ENCODE measurements at places on chromosomes 2 and 18.

- no peak for DNase-seq
Observed at GRCh38 chr18:33157893-33158292, 282.6 kb downstream of the CCDC178 start.

DNA sequence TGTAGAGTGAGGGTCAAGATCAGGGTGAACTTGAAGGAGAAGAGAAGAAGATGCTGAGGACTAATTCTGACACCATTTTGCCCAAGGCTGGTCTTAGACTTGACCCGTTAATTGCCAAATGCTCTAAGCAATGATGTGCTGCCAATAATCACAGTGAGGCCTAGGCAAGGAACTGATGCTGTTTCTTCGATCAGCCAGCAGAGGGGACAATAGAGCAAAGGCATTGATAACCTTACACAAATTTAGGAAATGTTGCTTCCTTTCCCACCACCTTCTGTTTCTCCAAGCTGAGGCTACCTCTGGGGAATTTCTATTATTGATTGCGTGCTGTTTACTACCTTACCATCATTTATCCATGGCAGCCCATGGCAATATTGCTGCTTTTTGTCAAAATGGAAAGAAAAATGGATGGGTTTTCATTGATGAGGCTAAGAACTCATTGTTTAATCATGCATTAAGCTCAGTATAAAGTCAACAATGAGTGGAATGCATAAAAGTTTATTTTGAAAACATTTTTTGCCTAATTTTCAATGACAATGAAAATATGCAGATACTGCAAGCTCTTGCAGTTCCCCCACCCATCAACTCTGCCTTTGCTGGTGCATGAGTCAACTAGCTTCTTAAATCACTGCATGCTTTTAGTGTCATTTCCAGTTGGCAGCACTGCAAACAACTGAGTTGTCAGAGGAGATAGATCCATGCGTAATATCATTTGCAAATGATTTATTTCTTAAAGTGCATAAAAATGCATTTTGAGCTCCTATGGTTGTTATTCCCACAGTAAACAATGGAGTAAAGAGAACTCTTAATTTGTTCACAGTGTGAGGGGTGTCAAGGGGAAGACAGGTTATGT, 116.4 kb upstream of the NYAP2 start:
- peak; percentile 37 for DNase-seq

- DNase-seq, result no peak
Observed at GRCh38 chr18:32760391-32760790, 12.4 kb downstream of the KLHL14 start.

GRCh38 chr18:6627645-6628044, 101.9 kb upstream of the ARHGAP28 start:
- no peak for DNase-seq

DNA sequence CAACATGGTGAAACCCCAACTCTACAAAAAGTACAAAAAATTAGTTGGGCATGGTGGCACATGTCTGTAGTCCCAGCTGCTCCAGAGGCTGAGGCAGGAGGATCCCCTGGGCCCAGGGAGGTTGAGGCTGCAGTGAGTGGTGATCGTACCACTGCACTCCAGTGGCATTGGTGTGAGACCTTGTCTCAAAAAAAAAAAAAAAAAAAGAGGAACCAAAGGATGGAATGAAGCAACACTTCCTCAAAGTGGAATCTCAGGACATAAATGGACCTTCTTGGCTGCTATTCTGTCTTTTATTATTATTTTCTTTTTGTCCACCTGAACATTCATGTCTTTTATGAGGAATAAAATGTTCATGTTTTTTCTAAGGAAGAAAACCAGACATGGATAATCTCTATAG, 13.7 kb downstream of the GEMIN6 start:
- DNase-seq, result no peak

DNA sequence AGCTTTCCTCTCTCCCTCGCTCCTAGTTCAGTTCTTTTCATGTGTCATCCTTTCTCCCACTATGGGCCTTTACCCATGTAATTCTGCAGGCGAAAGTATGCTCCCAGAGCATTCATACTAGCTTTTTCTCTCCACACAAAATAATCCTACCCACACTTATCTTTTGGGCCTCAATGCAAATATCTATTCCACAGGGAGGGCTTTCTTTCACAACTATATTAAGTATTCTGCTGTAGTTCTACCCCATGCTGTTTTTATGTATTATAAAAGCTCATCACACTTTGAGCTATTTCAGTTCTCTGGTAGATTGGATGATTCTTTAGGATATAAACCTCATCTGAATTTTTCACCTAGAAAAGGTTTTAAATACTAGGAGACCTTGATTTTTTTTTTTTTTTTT, 774.6 kb upstream of the CRIM1 start:
- no peak for DNase-seq

- DNase-seq, result no peak
Observed at GRCh38 chr18:1361936-1362335, 457.3 kb downstream of the ADCYAP1 start.

GRCh38 chr2:98121149-98121548, 34.2 kb downstream of the VWA3B start:
- DNase-seq, result no peak

DNA sequence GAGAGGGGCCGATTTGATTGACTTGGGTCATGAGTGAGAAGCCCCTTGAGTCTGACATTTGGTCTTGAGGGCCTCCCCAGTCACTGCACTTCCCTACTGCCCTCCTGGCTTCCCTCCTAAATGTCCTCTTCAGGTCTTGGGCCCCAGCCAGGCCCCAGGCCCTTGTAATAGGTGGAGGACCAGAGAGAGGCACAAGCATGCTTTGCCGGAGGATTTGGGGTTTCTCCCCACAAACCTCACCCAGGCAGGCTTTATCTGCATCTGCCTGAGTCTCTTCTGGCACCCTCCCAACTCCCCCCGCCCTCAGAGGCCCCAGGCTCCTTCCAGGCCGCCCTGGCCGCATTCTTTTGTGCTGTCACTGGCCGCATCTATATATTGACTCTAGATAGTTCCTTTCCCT, 270.7 kb downstream of the HAUS1 start:
- DNase-seq, result no peak

DNA sequence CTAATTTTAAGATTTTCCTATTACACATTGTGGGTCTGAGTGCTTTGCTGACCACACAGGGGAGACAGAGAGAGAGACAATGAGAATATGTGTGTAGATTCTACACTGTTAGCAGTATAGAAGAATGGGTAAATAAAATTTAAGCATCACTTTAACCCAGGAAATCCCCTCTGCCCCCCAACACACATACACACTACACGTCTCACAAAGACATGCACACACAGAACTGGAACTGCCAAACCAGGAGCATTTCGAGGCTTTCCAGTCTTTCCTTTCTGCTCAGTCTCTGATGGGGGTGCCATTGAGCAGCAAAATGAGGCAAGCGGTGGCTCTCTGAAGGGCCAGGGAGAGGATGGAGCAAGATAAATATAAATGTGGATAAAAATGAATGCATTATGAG, 2.5 kb downstream of the MERTK start:
- DNase-seq, result no peak

GRCh38 chr2:30512243-30512886, 65.3 kb downstream of the LCLAT1 start:
- DNase-seq, result no peak

DNA sequence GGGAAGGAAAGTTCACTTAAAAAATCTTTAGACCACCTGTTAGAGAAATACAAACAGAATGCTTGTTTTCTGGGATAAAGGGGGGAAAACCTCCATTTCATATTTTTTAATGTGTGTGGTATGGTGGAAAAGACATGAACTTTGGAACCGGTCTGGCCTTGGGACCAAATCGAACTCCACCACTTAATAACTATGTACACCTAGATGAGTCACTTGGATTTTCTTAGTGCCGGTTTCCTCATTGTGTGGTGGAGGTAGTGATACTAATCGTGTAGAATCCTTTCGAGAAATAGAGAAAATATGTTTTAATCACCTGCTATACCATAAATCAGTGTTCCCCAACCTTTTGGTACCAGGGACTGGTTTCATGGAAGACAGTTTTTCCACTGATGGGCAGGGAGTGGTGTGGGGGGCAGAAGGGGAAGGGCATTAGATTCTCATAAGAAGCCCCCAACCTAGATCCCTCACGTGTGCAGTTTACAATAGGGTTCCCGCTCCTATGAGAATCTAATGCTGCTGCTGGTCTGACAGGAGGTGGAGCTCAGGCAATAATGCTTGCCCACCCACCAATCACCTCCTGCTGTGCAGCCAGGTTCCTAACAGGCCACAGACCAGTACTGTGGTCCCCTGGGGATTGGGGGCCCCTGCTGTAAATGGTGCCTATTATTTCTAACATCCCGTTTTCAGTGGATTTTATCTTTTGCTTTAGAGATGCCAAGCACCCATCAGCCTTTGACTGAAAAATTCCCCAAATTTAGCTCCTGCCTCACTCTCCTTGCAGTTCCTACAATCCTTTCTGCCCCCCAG, 308.8 kb downstream of the PRKCE start:
- no peak for DNase-seq

DNA sequence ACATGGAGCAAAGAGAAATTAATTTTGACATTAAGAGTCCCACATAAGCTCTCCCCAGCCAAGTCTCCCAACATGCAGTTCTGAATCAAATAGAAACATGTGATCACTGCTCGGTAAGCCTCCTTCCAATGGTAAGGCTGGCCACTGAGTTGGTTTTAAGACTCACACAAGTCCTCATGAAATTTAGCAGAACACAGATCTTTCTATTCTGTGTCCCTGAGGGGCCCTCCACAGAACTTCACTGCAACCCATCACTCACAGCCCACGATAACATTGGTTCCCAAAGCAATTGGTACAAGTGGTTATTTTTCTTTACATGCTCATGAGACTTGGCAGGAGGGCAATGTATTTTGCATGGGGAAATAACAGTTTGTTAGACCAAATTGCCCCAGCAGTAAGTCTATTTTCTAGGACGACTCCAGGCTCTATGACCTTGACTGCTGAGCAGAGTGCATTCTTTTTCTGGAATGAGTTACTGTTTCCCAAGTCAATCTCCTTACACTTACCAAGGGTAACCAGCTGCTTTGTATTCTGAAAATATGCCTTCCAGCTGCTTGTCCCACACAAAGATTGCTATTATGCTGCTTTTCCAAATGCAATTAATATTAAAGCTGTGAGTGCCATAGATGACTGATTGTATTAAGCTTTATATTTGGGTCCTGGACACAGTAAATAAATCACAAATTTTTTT, 142.3 kb upstream of the TANK start:
- no peak for DNase-seq

- no peak for DNase-seq
Observed at GRCh38 chr18:490024-490366, 10.5 kb downstream of the COLEC12 start.

DNA sequence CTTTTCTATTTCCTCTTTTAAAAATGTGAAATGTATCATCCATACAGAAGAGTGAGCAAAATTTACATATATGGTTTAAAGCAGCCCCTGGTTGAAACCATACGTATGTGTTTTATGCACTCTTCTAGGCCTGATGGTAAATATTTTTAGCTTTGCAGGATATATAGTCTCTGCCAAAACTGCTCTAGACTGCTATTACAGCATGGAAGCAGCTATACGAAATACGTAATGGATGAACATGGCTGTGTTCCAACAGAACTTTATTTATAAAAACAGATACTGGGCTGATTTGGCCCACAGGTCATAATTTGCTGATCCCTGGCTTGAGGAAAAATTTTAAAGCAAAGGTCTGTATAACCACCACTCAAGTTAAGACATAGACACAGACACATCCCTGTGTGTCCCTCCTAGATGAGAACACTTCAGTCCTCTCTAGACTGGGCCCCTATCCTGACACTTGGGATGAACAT, 42.5 kb upstream of the ATP8B1 start:
- no peak for DNase-seq

GRCh38 chr2:12719400-12720277, 2.9 kb downstream of the TRIB2 start:
- no peak for DNase-seq

- no peak for DNase-seq
Observed at GRCh38 chr2:118993392-118993752, 51.4 kb downstream of the MARCO start.

- DNase-seq, result no peak
Observed at GRCh38 chr2:137975280-137976271, 11.3 kb downstream of the HNMT start.

GRCh38 chr18:30288662-30289414, 753.7 kb downstream of the DSC3 start:
- no peak for DNase-seq

GRCh38 chr18:51196118-51196810, 1.2 kb downstream of the MEX3C start:
- peak; percentile 55 for DNase-seq

- no peak for DNase-seq
Observed at GRCh38 chr2:105828558-105828957, 83.8 kb downstream of the NCK2 start.

DNA sequence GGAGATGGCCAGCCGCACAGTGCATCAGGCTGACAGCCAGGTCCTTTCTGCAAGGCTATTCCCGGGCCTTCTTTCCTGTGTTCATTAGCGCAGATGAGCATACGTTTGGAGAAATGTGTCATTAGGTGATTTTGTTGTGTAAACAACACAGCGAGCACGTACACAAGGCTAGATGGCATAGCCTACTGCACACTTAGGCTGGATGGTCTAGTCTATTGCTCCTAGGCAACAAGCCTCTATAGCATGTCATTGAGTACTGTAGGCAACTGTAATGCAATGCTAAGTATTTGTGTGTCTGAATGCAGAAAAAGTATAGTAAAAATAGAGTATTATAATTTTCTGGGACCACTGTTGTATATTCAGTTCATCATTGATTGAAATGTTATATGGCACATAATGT, 50.9 kb upstream of the PHLPP1 start:
- DNase-seq, result no peak

GRCh38 chr2:8932702-8933101, 70.8 kb downstream of the MBOAT2 start:
- DNase-seq, result no peak

DNA sequence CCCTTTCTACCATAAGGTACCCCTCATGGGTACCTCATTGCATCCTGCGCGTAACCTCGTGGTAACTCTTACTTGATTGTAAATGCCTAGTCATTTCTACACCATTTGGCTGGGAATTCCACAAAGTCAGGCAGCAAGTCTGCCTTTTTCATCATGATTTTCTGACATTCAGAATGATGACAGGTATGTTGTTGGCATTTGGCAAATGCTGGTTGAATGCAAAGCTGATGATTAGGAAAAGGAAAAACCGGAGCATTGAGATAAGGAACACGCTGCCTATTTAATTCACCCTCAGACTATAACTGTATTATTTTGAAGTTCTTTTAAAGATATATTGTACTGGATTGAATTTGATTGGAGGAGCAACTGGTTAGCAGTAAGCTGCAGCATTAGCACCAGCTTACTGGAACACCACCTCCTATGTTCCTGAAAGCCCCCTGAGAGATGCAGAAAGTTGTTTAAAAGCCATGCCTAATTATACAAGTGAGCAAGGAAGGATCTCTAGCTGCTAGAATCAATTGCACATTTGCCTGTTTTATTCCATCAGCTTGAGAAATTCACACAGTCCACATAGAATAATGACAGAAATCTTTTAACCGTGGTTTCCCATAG, 520.1 kb downstream of the LRP1B start:
- no peak for DNase-seq

- DNase-seq, result no peak
Observed at GRCh38 chr2:11410101-11410500, 55.9 kb downstream of the E2F6 start.

DNA sequence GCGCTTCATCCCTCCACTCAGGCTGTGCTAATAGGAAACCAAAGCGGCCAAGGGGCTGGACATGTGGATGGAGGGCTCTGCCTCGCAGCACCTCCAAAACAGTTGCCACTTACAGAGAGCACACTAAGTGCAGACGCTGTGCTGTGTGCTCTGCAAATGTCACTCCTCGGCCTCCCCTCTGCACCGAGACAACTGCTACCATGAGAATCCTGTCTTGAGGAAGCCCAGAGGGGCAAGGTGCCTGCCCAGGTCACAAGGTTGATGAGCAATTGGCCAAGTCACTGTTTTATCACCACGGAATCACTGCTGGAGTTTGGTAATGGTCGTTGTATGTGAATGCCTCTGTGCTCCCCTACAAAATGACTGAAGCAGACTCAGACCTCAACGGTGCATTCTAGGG, 132.2 kb downstream of the SEPTIN10 start:
- DNase-seq, result no peak
